ENCODE measurements at places on chromosomes 12 and 14.

GRCh38 chr12:121673013-121673511 is 3.6 kb upstream of the MORN3 start:
- DNase-seq, result no peak

DNA sequence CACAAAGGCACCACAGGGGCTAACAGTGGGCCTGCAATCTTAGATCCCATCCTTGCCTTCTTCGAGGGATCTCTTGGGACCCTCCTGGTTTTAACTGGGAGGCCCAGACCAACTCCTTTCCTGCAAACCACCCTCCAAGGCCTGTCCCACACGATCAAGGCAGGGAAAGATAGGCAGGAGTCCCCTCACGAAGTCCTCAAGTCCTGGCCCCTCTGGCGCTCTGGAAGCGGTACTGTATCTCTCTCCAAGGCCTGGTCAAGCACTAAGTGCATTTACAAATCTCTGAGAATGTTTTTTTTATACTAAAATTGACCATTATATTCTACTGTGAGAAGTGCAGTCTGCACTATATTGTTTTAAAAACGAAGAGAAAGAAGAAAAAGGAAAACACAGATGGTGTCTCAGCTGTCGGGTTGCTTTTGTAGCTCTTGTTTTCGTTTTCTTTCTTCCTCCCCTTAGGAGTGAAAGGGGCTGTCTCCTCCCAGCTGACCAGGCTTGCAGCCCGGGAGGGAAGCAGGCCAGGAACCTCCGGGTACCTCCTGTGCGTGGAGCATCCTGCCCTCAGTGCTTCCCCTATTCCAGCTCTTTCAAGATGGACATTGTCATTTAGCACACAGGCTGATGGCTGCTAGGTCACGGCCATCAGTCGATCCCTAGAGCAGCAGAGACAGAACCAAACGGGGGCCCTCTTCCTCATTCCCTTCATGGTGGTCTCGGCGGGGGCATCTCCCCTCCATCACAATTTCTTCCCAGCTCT is 56.7 kb downstream of the FAM222A start:
- no peak for DNase-seq

DNA sequence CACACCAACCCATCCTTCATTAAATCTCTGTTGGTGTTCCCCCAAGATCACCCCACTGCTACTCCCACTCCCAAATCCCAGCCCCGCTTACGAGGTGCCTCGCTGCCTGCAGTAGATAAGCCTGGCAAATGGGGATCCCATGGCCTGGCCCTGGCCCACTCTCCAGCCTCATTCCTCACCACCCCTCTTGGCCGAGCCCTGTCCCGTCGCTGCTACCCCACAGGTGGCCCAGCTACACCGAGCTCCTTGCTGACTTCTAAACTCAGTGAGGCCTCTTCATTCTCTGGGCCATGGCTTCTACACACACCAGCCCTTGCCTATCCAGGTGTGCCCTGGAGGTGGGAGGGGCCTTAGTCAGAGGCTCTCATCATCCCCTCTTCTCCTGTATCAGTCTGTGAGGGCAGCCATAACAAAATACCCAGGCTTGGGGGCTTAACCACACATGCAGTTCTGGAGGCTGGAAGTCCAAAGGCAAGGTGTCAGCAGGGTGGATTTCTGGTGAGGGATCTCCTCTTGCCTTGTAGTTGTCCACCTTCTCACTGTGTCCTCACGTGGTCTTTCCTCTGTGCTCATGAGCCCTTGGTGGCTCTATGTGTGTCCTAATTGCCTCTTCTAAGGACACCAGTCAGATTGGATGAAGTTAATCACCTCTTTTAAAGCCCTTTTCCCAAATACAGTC is 92.8 kb downstream of the PRMT8 start:
- DNase-seq, result no peak

DNA sequence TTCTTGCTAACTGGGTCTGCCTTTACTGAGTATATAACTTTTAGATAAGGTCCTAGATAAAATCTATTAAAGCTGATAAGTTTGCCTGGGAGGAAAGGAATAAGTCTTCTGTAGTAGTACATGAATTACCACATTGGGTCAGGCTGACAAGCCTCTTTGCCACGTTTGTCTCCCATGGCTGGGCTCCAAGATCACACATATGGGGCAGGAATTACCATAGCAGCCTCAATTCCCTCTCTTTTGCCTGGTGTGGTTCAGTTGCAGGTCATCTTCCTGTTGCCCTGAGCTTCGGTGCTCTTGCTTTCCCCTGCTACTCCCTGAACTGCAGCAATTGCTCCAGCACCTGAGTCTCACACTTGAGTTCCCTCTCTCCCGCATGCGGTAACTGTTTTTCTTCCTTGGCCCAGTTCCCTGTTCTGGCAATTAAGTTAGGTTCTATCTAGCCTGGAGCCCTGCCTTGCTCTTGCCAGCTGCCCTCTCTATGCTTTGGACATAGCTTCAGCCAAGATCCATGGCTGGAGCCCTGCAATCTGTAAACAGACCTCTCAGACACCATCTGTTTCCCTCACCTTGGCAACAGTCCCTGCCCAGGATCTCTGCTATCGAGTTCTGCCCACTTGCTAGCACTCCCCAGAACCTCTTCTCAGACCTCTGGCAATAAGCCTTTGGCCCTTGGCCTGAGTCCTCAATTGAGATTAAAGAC is 5.8 kb upstream of the GLT8D2 start:
- no peak for DNase-seq

GRCh38 chr14:54312166-54312801 is 84.5 kb upstream of the CDKN3 start:
- DNase-seq, result peak; percentile 10

DNA sequence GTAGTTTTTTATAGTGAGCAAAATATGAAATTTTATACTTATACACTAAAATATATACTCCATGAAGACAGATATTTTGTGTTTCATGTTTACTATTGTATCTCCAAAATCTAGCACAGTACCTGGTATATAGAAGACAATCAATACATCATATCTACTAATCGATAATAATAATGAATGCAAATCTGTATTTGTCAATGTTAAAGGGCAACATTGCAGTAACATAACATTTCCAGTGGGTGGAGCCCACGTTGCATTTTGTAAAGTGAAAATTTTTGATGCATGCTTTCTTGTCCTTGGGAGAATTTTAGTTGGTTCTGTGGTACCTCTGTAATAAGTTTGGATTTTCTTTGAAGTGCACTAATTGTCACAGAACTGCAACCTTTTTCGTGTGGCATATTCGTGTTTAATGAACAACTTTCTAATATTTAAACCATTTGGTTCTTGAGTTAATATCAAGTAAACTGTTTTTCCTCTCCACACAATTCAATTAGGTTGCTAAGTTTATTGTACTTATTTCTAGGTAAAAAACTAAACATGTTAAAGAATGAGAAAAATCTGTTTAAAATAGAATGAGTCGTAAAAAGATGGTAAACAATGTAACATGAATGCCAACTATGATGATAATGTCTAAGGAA is 47.4 kb downstream of the AVPR1A start:
- DNase-seq, result peak; percentile 15

DNA sequence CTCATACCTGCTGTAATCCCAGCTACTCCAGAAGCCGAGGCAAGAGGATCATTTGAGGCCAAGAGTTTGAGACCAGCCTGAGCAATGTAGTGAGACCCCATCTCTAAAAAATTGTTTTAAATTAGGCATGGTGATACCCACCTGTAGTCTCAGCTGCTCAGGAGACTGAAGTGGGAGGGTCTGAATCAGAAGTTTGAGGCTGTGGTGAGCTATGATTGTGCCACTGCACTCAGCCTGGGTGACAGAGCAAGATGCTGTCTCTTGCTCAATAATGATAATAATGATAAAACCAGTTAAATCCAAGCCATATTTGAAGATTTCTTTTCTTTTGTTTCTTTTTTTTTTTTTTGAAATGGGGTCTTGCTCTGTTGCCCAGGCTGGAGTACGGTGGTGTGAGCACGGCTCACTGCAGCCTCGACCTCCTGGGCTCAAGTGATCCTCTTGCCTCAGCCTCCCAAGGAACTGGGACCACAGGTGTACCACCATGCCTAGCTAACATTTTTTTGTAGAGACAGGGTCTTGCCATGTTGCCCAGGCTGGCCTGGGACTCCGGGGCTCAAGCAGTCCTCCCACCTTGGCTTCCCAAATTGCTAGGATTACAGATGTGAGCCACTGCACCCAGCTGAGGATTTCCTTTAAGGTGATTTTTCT is 12.8 kb downstream of the PSMA6 start:
- no peak for DNase-seq

GRCh38 chr12:18581232-18581962 is 156.4 kb downstream of the PLCZ1 start:
- no peak for DNase-seq

DNA sequence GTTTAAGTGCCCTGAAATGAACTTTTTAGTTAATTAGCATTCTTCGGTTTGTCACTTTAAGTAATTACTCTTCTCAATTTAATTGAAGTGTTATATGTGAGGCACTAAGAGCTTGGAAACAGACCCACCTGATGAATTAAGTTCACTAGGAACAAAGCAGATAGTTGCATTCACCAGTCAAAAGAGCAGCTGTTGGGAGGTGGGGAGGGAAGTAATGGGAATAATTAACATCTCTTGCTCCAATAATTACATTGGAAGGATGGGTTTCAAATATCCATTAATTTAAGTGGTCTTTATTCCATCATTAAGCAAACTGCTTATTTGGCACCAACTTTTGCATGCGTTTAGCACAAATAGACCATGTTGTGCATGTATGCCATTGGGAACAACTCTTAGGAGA is 667.2 kb downstream of the GALC start:
- no peak for DNase-seq

DNA sequence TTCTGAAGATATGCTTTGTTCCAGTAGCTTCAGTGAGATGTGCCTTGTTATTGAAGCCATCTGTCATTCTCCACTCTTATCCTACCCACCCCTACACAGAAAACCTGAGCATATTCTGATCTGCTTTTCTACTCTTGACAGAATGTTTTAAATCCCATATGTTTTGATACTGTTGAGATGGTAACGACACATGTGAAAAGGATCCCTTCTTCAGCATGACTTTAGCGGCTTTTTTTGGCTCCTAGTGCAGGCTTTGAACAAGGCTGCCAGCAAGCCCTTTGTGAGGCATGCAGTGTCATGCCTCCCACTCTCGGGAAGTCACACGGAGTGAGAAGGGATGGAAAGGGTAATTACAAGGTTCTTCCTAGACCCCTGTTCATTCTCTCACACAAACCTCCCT is 228.8 kb upstream of the RGS6 start:
- no peak for DNase-seq

- no peak for DNase-seq
These were observed 71.1 kb upstream of the SAV1 start for GRCh38 chr14:50739186-50739585.

DNA sequence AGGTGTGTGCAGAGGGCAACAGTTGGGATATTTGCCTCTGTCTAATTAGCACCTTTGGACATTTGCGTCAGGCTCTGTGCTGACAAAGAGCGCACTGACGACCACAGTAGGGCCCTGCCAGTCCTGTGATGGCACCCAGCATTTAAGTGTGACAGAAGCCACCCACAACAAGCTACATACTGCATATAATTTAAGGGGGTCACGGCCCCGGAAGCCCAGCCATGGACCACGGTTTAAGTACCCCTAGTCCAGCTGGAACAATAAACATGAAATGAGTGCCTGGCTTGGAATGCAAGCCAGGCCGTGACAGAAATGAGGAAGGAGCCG is 16.8 kb upstream of the DYNC1H1 start:
- no peak for DNase-seq

- DNase-seq, result no peak
These were observed 19.1 kb downstream of the FBXW8 start for GRCh38 chr12:116929885-116930284.

- DNase-seq, result no peak
These were observed 31.5 kb downstream of the SVOP start for GRCh38 chr12:108989376-108989775.

- no peak for DNase-seq
These were observed 65.6 kb upstream of the TCL1B start for GRCh38 chr14:95620659-95621059.

DNA sequence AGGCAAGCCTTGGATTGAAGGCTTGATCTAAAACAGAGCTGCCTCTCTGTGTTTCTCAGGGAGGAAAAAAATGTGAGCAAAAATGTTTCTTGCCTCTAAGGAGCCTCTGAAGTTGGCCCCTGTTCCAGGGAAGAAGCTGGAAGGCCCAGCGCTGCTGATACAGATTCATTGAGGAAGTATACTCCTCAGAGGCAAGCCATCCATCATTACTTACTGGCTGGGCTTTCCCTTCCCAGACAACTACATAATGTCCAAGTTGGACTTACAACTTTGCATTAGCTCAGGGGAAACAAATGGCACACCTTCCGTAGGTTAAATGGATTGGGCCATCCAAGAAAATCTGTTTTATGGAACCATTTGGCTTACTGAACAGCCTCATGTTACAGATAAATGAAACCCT is 263.7 kb upstream of the SEL1L start:
- DNase-seq, result no peak

DNA sequence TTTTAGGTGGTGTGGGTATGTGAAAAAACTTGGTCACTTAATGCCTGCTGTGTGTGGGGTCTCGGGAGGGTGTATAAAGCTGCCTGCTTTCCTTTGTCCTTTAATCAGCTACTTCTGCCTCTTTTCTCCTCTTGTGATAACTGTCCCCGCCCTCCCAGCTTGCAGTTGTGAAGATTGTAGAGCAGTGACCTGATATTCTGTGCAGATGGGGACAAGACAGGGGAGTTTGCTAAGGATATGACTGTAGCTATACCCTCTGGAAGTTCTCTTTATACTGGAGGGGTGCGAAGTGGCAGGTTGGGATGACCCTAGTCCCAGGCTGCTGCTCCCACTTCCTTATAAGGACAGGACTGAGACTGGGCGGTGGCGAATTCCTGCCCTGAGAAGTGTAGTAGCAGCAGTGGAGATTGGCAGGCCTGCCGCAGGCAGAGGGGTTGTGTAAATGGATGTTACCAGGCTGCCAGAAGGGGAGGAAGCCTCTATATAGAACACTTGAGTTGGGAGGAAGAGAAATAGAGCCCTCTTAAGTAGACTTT is 835 bp downstream of the MYL6 start:
- peak; percentile 40 for DNase-seq

- no peak for DNase-seq
These were observed 22.9 kb downstream of the RTN1 start for GRCh38 chr14:59847711-59848110.

- DNase-seq, result no peak
These were observed 17.8 kb downstream of the CCDC92 start for GRCh38 chr12:123954647-123955350.

- DNase-seq, result no peak
These were observed 18.3 kb downstream of the BMP4 start for GRCh38 chr14:53938136-53938837.

- peak; percentile 55 for DNase-seq
These were observed 25.5 kb upstream of the DTX1 start for GRCh38 chr12:113030875-113031525.

- no peak for DNase-seq
These were observed 384.9 kb downstream of the SOX5 start for GRCh38 chr12:23564451-23565152.

Data from AML-193 (cell line).